ENCODE measurements at places on chromosomes 4 and X.

- no peak for DNase-seq
These were observed 395.5 kb downstream of the ARHGAP24 start for GRCh38 chr4:85870298-85871083.

DNA sequence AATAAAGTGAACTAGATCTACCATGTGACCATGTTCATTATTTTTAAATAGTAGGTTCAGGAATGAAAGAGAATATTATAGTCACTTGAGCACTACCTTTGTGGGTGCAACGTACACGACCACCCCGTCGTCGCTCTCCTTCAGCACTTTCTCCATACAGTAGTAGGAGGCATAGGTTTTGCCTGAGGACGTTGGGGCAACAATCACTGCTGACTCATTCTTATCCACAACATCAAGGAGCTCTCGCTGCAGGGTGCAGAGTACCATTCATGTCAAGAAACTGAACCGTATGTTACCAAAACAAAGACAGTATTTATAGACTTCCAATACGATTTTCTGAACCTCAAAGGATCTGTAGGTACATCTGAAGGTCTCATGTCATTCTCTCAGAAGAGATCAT lies 44.7 kb downstream of the DDX60 start:
- DNase-seq, result no peak

- no peak for DNase-seq
These were observed 13.5 kb downstream of the RXFP1 start for GRCh38 chr4:158535130-158535614.

- DNase-seq, result no peak
These were observed 121.6 kb upstream of the CBR4 start for GRCh38 chr4:169131556-169132208.

GRCh38 chr4:179855469-179855868 lies 2387.7 kb upstream of the TENM3 start:
- DNase-seq, result no peak

DNA sequence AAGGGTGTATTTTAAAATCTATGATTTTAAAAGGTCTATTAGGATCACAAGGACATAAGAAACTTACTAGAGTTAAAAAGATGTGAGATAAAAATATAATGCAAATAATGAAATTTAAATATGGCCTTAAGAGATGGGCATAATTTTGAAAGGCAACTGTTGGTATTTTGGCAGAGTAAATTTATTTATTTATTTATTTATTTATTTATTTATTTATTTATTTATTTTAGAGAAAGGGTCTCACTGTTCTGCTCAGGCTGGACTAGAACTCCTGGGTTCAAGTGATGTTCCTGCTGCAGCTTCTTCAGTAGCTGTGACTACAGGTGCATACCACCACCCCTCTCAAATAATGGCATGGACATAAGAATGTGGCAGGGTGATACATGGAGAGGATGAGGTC lies 932.1 kb upstream of the LCORL start:
- no peak for DNase-seq

GRCh38 chr4:87073199-87074120 lies 138.6 kb downstream of the AFF1 start:
- DNase-seq, result no peak

- no peak for DNase-seq
These were observed 16.9 kb upstream of the LRBA start for GRCh38 chr4:151031831-151032605.

DNA sequence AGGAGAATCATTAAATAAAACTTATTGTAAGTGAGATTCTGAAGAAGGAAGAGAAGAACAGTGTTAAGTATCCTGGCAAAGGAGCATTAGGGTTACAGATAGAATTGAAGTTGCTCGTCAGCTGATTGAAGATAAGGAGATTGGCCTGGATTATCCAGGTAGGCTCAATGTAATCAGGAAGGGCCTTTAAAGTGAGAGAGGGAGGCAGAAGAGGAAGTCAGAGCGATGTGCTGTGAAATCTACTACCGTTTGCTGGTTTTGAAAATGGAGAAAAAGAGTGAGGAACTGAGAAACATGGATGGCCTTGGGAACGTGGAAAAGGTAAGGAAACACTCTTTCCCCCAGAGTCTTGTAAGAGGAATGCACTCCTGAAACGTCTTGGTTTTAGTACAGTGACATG lies 245.7 kb downstream of the ANTXR2 start:
- no peak for DNase-seq

- DNase-seq, result no peak
These were observed 64.2 kb downstream of the TET2 start for GRCh38 chr4:105210916-105211315.

GRCh38 chr4:122691988-122692387 lies 40.5 kb upstream of the BBS12 start:
- no peak for DNase-seq

DNA sequence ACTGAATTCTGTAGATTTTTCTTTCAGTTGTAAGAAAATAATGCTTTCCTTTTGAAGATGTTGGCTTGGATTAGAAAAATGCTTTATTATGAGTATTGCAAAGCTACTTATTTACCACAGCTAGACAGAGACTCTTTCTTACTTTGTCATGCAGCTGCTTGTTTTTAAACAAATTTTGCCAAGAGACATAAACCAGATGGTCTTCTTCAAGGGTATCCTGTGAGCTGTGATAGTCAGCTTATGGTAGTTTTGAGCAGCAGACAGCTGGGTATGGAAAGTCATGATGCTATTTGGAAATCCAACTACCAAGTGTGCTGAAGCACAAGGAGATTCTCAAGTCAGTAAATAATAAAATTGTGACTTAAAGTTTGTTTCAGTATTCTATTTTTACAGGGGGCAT lies 941.5 kb downstream of the DMD start:
- DNase-seq, result no peak

GRCh38 chr4:62513306-62513705 lies 1313.2 kb downstream of the ADGRL3 start:
- no peak for DNase-seq

DNA sequence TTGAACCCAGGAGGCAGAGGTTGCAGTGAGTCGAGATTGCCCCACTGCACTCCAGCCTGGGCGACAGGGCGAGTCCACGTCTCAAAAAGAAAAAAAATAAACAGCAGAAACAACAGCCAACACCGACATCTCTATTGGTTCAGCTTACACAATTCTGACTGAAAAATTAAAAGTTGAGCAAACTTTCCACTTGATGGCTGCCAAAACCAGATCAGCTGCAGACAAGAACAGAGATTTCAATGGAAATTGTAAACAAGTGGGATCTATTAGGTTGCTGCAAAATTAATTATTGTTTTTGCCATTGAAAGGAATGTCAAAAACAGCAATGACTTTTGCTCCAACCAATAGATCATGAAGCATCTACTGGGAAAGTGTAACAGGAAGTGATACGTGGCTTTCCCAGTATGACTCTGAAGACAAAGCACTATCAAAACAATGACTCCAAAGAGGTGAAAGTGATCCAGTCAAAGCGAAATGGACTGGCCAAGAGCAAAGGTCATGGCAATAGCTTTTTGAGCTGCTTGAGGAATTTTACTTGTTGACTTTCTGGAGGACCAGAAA lies 26.3 kb downstream of the UPF3B start:
- DNase-seq, result no peak

DNA sequence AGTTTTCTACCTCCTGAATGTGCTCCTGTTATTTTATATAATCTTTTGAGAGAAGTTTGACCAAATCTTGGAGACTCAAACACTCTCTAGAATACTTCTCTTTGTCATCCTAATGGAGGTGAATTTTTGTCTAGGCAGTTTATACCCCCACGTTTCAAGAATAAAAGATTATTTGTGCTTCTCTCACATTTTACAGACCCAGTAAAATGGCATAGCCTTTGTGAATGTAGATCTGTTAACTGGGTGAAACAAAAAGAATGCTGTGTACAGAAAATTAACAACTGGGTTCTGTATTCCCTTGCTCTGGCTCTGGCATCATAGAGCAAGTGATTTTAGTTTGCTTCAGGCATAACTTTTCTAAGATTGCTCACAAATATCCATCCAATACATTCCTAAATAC lies 26.1 kb downstream of the GASK1B start:
- DNase-seq, result no peak

- no peak for DNase-seq
These were observed at the start of gene NAT8L for GRCh38 chr4:2059046-2059725. Gene NAT8L, plus strand, starts transcription at chr4:2059327. Its CDS starts 185 bp downstream, at chr4:2059512.
